ENCODE measurements at places on chromosomes 4 and X. TPM values are rescaled to one million over a fixed set of nuclear protein-coding genes. Genes with fewer than 3 reads are reported as not detected.

Gene ADAM29
- total RNA-seq = not detected

Gene GABRG1
- not detected for total RNA-seq

Gene AR
- 1.2 TPM for total RNA-seq

Gene PPP1R2C
- total RNA-seq = not detected

Gene TCEAL5
- not detected for total RNA-seq

DNA sequence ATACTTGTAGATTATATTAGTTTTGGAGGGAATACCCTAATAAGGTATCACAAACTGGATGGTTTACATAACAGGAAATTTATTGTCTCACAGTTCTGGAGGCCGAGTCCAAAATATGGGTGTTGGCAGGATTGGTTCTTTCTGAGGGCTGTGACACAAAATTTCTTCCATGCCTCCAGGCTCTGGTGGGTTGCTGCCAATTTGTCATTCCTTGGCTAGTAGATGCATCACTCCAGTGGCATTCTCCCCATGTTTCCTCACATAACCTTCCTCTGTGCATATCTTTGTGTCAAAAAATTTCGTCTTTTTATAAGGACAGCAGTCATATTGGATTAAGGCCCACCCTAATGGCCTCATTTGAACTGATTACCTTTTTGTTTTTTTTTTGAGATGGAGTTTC is 49.3 kb downstream of the APELA start:
- peak; percentile 81 for DNase-seq

DNA sequence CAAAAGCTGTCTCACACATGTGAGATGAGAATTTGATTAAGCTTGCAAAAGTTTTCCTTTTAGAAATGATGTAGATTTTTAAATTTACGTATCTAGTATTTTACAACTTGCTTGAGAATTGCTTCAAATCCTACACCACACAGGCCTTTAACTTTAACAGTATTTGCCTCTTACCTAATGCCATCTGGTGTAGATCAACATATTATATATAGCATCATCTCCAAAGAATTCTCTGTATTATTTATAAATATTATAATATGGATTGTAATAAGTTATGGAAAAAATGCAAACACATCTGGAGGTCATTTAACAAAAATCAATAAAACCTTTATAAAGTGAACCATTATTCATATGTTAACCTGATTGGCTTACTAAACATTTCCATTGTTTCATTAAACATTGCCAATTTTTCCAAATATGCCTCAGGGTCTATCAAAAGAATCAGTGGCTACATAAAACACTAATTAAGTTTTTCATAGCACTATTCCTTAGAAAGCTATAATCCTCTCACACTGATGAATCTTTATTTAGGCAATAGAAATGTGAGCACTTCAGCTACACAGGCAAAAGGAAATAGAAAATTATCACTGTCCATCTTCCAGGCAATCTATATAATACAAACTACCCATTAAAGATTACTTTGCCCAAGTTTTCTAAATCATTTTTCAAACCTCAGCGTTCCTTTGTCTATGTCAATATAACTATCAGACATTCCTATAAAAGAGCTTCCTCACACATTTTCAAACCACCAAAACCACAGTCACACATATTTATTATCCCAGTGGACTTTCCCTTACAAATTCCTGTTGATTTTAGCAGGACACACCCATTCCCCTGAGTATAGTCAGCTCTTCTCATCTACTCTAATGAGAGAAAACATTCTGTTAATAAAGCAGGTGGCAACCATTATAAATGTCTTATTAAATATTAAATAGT is 83.5 kb upstream of the INTU start:
- no peak for DNase-seq

- no peak for DNase-seq
Measured at GRCh38 chrX:130746077-130746476, 156.9 kb downstream of the ENOX2 start.

- no peak for DNase-seq
Measured at GRCh38 chr4:164606478-164606877, 147.5 kb upstream of the SMIM31 start.

DNA sequence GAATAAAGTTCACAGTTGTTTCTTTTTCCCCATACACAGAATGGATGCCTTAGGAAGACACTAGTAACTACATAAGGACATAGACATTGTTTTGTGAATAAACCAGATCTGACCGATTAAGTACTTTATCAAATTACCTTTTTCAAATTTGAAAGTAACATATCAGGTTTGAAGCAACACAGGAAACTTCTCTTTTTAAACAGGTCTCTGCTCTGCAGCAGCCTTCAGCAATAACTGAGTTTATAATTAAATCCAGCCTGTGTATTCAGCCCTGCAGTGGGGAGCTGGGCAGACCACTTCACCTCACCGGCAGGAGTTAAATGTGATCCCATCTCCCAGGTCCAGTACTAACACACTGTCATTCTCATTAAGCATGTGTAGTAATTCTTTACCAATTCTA is 68.3 kb upstream of the ATOH1 start:
- DNase-seq = no peak

- peak; percentile 55 for DNase-seq
Measured at GRCh38 chr4:88107406-88108107, 50.9 kb downstream of the ABCG2 start.

GRCh38 chr4:134691915-134692314 is 490.3 kb upstream of the PABPC4L start:
- DNase-seq = no peak

- DNase-seq = no peak
Measured at GRCh38 chr4:119020158-119020557, 115.5 kb upstream of the MYOZ2 start.

GRCh38 chr4:525660-526059 is 26.6 kb downstream of the PIGG start:
- no peak for DNase-seq

DNA sequence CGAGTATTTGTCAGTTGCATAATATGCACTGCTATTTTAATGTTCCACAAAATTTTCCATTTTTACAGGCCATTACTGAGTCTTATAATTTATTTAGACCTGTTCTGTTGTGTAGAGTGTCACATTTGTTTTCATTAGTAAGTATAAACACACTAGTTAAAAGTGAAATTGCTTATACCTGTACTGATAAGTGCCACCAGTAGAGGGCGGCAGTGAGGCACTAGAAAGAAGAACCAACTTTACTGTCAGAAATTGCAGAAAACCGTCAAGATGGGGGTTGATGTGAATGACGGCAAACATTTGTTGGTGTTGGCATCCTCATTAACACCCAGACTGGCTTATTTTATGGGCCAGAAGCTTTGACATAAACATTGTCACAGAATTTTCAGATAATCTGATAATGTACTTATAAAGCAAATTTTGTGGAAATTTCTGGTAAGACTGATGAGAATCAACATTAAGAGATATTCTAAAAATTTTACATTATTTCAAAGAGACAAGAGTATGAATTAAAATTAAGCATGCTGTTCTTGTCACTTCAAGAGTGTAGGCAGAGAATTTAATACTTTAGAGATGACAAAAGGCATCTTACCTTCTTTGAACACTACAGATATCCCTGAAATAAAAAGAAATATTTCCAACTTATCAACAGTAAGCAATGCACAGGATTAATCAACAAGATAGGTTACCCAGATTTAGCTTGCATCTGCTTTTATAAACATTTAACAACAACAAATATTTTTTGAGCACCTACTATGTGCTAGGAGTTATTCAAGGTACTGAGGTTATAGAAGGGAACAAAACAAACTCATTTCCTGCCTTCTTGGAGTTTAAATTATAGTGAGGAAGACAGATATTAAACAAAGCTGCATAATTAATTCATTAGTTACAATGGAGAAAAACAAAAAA is 24.9 kb downstream of the ALPK1 start:
- peak; percentile 9 for DNase-seq

- peak; percentile 81 for DNase-seq
Measured at GRCh38 chr4:7647600-7648543, 213.1 kb upstream of the PSAPL1 start.

DNA sequence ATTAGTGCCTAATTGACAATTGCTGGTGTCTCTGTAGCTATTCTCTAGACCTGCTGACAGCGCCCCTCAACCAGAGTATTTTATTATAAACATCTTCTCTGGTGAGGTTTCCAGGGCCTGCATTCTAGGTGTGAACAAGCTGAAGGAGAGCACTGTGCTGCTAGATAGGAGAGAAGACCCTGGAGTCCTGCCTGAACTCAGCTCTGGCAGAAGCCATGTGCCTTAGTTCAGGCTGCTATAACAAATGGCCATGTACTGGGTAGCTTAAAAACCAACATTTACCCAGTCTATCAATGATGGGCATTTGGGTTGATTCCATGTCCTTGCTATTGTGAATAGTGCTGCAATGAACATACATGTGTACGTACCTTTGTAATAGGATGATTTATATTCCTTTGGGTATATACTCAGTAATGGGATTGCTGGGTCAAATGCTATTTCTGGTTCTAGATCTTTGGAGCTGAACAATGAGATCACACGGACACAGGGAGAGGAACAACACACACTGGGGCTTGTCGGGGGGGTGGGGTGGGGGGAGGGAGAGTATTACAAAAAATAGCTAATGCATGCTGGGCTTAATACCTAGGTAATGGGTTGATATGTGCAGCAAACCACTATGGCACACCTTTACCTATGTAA is 185.5 kb upstream of the CPEB2 start:
- no peak for DNase-seq

DNA sequence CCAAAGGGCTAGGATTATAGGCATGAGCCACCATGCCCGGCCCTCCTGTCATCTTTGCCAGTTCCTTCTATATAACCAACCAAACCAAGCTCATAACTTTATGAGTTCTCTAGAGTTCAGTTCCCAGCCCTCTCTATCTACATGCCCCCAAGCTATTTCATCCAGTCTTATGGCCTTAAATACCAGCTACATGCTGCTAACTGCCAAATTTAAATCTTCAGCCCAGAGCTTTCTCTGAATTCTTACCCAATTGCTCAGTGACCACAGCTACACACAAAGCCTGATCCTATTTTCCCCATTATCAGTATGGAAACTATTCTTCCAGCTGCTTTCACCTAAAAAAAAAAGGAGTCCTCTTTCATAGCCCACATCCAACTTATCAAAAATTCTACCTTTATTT is 23.1 kb downstream of the TMEM184C start:
- no peak for DNase-seq
